Lung microvascular endothelial cell (primary cell): ENCODE measurements at places on chromosomes 5 and 9.
A peak's percentile ranks its signal among the peaks of the same experiment; 100 is the strongest.

DNA sequence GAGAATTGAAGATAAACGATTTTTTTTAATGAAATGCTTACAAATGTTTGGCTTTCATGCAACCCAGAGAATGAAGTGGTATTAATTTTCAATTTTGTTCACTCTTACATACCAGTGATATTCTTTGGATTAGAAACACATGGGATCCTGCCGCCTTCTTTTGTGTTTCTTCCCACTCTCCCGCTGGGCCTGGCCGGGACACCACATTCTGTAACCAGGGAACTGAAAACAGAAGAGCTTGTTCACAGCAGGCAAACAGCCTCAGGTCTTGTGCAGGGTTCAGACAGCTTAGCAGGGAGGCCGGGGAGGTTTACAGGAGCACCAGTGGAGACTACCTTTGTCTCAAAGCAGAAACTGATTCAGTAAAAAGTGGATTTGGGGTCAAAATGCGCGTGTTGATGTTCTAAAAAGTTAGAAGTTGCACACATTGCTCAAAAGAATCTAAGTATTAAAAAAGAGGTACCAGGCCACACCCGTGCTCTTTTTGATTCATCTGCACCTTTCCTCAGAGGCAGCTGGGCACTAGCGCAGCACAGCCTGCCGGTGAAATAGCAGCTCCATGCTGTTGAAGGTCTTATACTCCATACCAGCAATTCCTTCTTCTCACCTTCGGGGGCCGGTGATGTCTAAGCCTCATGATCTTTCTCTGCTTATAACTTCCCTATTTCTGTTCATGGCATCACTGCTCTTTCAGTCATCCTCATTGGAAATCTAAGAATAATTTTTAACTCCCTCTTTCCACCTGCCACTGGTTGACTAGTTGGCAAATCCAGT, 67.1 kb downstream of the GRAMD2B start:
- DNase-seq = no peak

- peak; percentile 36 for DNase-seq
Observed at GRCh38 chr9:97039514-97039860, 545 bp upstream of the CTSV start.

DNA sequence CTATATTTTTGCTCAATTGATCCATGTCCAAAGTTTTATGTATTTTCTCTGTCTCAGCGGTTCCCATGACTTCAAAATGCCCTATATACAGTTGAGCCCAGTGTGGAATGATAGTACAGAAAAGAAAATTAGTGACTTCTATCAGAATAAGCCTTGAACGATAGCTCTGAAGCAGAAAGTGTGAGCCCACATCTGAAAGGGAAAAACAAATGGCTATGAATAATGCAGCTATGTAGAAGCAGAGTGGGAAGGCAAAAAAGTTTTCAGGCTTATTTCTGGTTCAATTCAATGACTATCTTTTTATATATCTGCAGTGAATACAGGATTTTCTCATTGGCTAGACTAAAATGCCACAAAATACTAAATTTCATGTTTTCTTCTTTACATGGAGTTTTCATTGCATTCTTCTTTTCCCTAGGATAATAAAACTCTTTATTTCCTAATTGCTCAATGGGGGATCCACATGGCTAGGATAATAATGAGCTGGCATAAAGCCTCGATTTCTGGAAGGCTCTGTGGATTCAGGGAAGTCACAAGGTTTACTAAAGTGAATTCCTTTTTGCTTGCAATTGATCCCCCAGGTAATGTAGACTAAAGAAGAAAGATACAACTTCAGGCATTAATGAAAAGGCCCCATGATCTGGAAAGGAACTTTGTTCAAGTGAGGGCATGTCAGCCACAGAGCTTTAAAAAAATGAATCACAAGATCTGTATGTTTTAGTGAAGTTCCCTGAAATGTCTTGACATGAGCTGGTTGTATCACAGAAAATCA, 377.0 kb upstream of the RIOK2 start:
- no peak for DNase-seq

DNA sequence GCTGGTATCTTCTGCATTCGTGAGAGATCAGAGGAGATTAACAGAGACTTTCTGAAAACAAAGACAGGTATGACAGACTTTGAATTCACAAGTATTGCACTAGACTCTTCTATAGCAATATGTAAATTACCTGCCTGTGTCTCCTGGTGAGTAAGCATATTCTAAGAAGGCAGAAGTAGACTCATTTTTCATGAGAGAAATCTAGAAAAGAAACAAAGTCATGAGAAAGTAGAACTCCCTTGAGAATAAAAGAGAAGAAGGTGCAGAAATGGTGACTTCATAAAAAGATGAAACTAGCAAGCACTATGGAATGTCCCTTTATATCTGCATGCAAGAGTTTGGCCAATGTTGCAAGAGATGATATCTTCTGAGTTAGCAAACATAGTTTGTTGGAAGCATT, 419.8 kb downstream of the DMRT2 start:
- no peak for DNase-seq

GRCh38 chr9:95182854-95183563, 134.5 kb downstream of the FANCC start:
- no peak for DNase-seq

GRCh38 chr5:124860291-124860655, 113.8 kb upstream of the ZNF608 start:
- DNase-seq = no peak

GRCh38 chr5:135843571-135844337, 9.3 kb downstream of the SLC25A48 start:
- DNase-seq = no peak

DNA sequence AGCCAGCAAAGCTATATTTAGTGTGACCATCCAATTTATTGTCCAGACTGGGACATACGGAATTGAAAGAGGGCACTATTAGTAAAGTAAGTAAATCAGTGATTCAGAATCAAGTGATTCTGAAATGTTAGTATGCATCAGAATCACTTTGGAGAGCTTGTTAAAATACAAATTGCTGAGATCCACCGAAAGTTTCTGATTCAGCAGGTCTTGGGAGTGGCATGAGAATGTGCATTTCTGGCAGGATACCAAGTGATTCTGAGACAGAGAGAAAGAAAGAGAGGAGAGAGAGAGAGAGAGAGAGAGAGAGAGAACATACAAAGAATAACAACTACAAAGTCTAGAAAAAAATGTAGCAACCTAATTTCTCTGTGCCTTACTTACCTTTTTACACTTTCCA, 65.4 kb upstream of the ASTN2 start:
- no peak for DNase-seq

GRCh38 chr9:84072621-84073180, 92.1 kb downstream of the RMI1 start:
- DNase-seq = no peak

DNA sequence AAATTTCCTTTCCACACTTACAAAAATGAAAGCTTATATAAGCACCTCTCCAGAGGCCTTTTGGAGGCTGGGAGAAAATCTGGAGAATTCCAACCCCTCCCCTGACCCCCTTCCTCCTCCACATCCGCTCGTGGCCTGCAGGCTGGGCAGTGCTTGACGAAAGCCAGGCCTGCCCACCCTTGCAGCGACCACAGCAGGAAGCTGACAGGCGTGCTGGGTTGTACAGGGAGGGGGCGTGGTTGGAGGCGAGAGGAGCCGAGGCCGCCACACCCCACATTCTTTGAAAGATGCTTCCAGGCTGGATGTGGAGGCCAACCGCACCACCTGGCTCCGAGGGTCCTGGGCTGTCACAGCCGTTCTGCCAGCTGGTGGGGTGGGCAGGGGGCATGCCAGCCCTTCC, 47.8 kb upstream of the IER5L start:
- no peak for DNase-seq

DNA sequence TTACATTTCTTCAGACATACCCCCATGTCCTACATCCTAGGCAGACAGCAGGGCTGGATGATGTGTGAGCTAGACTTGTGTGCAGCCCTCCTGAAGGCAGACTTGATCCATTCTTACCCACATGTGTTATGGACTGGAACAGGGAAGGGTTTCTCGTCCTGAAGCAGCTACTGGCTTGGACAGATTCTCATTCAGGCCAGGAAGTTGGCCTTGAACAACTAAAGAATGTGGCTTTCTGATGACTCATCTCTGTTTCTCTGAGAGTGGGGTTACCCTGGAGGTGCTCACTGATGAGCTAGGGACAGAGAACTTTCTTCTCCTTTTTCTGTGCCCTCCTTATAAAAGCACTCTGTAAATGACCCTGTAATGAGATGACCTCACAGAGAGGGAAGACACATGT, 246.5 kb downstream of the PCSK5 start:
- peak; percentile 67 for DNase-seq

DNA sequence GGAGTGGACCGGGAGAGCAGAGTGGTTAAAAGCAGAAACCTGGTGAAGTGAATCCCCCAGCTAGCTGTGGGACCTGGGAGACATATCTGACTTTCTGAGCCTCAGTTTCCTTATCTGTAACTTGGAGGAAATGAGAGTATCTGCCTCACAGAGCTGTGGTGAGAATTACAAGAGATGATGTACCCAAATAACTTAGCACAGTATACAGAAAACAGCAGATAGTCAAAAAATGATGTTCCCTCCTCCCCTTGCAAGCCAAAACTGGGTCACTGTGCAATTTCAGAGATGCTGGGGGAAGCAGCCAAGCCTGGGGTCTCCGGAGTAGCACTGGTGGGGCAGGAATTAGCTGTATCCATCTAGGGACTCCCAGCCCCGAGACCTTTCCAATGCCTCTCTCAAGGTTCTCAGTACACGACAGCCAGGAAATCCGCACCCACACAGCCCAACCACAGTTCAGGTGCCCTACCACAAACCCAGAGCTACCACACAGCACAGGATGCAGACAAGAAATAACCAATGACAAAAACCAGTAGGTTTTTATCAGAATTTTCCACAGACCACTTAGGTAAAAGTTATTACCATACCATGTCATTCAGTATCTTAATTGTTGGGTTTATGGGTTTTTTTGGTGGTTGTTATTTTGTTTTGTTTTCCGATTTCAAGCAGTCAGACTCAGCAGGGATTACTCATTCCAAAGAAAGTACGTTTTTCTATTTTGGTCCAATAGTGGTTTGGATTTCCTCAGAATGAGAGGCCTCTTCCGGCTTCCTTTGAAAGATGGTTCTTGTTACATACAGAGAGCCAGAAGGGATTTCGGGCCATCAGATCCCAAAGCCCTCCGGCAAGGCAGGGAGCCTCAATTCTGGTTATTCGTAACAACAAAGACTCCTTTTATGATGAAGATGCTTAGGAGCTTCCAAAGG, 4.9 kb upstream of the HRH2 start:
- DNase-seq = no peak

- peak; percentile 6 for DNase-seq
Observed at GRCh38 chr9:23123048-23123632, 676.5 kb downstream of the DMRTA1 start.

DNA sequence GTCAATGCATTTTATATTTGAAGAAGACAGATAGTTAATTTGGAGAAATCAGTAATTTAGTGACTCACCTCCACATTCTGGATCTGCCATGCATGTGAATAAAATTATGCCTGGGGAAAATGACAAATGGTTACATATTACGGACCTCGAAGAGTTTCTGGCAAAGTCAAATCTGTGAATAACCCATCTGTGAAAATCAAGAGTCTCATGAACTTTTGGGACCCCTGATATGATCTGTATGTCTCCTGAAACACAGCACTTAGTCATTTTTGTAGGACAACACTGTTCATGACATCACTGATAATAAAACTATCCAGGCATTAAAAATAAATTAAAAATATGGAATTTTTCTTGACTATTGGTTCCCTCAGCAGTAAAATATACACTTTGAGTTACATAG, 584.5 kb downstream of the TLE4 start:
- DNase-seq = no peak

- no peak for DNase-seq
Observed at GRCh38 chr9:6575324-6576034, 70.0 kb downstream of the GLDC start.

DNA sequence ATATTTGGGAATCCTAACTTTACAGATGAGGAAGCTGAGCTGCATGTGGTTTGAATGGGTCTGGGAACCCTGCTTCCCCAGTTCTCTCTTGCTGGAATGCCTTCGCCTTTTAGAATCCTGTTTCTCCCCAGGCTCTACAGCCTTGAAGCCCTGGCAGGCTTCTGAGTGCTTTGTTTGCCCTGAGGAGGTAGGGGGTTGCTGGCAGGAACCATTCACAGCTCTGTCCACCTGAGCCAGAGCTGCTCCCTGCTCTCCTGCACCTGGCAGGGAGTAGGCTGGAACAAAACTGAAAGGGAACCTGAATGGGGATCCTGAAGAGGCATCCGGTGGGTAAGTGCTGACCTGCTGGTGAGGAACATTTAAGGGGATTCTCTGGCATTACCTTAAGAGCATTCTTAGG, 33.0 kb downstream of the KIF4B start:
- no peak for DNase-seq

- DNase-seq = no peak
Observed at GRCh38 chr5:115396081-115396480, 99.6 kb upstream of the CCDC112 start.

DNA sequence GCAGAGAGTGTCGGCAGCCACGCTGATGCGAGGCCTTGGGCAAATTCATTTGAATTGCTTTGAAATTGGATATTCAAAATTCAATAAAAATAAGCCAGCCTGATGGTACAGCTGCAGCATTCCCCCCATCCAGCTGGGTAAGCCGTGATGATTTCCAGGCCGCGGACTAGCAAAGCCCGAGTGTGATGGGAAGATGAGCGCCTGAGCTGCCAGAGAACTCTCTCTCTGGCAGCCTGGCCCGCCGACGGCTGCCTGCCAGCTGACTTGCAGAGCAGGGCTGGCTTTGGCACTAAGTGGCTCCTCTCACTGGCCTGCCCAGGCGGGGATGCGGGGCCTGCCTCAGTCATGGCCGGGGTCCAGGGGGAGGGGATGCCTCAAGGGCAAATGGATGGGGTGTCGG, 268.3 kb upstream of the WWC1 start:
- DNase-seq = no peak

DNA sequence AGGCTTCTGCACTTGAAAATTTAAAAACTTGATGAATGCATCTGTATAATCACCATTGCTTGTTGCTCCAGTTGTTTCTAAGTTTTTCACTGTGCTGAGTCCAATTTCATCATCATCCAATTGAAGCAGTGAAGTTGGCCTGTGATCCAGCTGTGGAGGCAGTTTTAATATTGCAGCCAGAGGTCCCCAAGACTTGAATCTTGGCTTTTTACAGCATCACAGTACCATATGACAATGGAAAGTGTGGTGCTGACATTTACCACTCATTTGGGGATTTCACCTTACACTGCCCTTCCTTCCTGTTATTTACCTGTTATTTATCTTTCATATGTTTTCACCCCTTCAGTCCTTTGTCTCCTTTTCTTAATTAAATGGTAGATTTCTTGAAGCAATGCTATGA, 76.2 kb upstream of the SPIN1 start:
- DNase-seq = no peak
